ENCODE measurements at places on chromosomes 11 and 22.
A peak's percentile ranks its signal among the peaks of the same experiment; 100 is the strongest.

DNA sequence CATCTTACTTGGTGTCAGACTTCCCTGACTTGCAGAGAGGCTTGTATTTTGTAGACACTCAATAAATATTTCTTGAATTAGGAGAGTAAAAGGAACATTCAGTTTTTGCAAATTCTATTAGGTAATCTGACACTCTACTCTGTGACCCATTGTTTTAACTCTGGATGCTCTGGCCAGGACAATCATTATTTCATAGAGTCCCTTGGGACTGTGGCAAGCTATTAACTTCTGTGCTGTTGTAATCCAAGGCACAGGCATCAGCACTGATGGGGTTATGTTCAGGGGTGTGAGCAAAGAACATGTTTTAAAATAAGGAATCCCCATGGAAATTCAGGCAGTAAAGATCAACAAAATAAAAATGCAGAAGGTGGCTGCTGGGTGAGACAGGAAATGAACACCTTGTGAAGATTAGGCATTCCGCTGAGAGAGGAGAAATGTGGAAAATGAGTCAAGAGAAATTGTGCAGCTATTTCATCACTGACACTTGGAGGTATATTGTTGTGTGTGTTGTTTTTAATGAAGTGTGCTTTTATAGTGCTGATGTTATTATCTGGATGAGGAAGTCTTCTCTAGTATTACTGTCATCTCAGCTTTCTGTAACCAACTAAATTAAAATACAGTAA lies 175.2 kb downstream of the WNT11 start:
- no peak for DNase-seq

DNA sequence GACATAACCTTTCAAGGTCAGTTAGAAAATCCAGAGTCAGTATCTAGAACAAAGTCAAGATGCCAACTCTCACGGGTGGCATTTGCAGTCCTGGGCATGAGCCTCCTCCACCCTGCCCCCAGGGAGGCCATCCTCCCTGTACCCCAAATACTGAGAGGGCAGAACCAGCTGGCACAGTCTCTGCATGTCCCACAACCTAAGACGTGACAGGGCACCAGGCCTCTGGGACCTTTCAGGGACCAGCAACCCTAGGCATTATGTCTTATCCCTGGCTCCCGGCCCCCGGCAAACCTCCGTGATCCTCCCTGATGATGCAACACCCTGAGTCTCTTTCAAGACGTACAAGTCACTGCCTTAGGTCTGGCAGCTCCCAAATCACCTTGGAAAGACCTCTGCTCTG lies 2.0 kb downstream of the MB start:
- no peak for DNase-seq

GRCh38 chr11:82676483-82677094 lies 57.1 kb downstream of the FAM181B start:
- no peak for DNase-seq

DNA sequence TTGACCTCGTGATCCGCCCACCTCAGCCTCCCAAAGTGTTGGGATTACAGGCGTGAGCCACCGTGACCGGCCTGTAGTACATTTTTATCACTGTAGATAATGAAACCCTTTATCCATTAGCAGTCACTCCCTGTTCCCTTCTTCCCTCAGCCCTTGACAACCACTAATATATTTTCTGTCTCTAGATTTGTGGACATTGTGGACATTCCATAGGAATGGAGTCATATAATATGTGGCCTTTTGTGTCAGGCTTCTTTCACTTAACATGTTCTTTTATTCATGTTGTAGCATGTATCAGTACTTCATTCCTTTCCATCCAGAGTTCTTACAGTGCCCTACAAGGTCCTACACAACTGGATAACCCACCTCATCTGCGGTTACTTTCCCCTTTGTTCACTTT lies 30.5 kb downstream of the RRM1 start:
- no peak for DNase-seq

DNA sequence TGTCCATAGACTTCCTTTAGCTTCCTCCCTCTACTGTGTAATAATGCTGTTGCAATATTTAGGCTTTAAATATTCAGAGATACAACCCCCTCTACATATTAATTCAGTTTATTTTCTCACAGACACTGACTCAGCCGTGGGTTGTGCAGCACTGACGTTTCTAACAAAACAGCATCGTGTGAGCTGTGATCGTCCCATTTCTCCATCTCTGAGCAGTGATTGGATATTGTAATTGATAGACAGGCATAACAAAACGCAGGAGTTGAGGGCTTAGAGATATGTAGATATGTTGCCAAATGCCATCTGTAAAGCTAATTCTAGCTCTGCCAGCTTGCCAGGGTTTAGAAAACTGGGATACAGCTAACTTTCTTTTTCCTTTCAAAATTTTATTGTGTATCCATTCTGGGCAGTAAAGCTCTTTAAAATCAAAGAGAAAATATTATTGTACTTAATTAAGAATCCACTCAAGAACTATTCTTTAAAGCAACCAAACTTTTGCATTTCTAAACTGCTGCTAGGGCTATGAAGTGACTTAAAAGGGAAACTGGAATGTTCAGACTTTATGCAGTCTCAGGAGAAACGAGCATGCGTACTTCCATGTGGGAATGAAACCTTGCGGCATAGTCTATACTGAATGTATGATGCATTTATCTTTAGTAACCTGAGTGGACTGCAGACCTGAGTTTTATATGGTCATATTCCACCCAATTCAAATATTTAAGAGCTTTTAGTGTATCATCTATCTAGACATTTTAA lies 22.7 kb downstream of the BTBD10 start:
- no peak for DNase-seq

GRCh38 chr11:62881579-62882430 lies 1.1 kb downstream of the SLC3A2 start:
- DNase-seq, result peak; percentile 90

- DNase-seq, result no peak
Measured at GRCh38 chr11:9838961-9839360, 175.1 kb downstream of the SWAP70 start.

GRCh38 chr11:117639601-117640000 lies 157.4 kb downstream of the DSCAML1 start:
- DNase-seq, result no peak
